Left lobe of liver (tissue), 2 donors: ENCODE measurements at places on chromosomes 3 and 15. TPM values are rescaled to one million over a fixed set of nuclear protein-coding genes. Genes with fewer than 3 reads are reported as not detected.

DNA sequence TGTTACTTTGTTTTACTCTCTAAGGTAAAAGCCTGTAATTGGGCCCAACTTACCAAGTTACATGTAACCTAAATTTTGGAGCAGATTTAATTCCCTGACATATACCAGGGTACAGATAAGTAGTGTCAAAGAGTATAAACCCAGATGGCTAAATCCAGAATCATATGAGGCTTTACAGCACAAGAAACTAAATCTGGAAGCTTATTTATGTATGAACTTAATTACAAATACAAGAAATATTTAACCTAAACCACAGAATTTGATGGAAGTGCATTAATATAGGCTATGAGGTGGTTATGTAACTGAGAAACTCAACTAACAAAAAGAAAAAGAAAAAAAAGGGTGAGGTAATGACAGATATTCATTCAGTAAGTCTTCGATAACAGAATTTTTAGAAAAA is 930.2 kb upstream of the ALCAM start:
- no peak for DNase-seq

- no peak for DNase-seq
Observed at GRCh38 chr15:79994615-79995014, 23.6 kb upstream of the BCL2A1 start.

DNA sequence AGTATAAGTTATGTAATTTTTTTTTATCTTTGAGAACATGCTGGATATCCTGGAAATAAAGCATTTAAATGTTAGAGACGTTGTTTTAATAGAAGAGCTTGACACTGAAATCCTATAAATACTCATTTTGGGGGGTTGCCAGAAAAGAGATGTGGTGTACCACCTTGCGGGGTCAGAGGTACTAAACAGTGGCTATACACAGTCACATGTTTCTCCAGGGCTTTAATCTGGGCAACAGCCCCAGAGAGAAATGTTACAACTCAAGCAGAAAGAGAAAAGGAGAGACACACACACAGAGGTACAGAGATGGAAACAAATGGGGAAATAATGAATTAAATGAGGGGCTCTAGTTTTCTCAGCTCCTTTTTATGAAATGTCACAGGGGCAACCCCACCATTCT is 113.8 kb downstream of the SENP2 start:
- no peak for DNase-seq

DNA sequence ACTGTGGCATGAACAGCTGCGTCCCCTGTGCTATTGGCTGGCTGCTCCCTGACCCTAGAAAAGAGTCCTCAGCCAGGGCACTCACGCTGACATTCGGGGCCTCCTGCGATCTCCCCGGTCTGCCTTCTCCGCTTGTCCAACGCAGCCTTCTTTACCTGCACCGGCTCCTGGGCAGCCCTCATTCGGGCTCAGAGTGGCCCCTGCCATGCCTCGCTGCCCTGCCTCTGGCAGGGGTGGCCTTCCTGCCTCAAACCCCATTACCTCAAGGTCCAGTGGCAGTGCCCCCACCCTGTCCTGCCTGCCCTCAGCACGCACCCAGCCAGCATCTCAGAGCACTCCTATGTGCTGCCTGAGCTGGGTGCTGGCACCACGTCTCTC is 86.5 kb downstream of the TBC1D2B start:
- no peak for DNase-seq

DNA sequence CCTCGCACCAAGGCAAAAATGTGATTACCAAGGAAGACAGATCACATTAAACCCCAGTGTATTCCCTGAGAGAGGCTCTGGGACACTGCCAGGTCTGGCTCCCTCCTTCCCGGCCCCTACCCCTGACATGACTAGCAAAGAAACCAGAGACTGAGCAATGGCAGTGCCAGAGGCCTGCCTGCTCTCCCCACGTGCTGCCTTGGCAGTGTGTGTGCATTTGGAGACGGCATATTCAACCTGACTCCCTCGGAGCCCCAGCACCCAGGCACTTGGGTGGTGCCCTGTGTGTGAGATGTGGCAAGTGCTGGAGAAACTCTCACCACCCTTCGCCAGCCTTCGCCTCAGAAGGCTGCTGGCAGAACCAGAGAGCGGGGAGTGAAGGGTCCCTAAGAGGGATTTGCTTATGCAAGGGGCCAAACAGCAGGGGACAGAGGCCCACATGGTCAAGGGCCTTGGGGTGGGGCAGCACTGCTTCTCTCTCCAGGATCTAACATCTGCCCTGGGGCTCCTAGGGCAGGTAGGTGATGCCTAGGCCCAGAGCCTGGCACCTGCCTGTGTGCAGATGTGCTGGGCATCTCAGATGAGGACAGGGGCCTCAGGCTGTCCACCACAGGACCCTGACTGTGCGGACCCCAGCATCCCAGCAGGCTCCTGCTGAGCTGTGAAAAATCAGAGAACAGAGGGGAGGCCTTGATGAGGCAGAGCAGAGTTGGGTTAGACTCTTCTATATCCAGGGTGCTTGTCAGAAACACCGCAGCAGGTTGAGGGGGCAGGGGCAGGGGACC is 23.6 kb upstream of the PLXNA1 start:
- no peak for DNase-seq

DNA sequence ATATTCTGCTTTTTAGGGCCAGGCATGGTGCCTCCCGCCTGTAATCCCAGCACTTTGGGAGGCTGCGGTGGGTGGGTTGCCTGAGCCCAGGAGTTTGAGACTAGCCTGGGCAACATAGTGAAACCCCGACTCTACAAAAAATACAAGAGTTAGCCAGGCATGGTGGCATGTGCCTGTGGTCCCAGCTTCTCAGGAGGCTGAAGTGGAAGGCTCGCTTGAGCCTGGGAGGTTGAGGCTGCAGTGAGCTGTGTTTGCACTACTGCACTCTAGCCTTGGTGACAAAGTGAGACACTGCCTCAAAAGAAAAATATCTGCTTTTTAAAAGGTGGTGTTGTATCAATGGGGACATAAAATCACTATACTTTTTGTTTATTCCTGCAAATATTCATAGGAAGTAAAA is 112.8 kb downstream of the C3orf38 start:
- no peak for DNase-seq

DNA sequence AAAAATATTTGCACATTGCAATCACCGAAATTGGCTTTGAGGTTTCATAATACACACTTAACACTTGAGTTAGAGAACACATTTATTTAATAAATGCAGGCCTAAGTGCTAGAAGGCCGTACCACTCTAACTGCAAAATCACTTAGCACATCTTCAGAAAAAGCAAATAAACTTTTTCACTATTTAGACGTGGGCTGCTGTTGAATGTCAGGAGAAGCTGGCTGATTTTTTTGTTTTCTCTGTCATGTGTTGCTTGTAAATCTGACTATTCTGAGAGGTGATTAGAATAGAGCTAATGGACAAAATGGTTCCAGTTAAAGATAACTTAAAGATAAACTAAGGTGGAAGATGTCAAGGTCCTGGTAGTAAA is 265.1 kb downstream of the FOXP1 start:
- no peak for DNase-seq

- DNase-seq, result no peak
Observed at GRCh38 chr15:38521316-38521715, 43.3 kb downstream of the RASGRP1 start.

- DNase-seq, result no peak
Observed at GRCh38 chr3:41290736-41291135, 91.4 kb downstream of the CTNNB1 start.

The RBPMS2 gene
- 7.5 TPM for total RNA-seq

The C2CD4A gene
- total RNA-seq, result 0.50 TPM

The SCG5 gene
- total RNA-seq, result 16.5 TPM

The FBXO40 gene
- total RNA-seq, result 0.03 TPM

The CHRFAM7A gene
- 0.38 TPM for total RNA-seq
